ENCODE measurements at places on chromosomes 11 and 22.
A peak's percentile ranks its signal among the peaks of the same experiment; 100 is the strongest.

- no peak for DNase-seq
Measured at GRCh38 chr22:26576026-26576680, 13.8 kb downstream of the TPST2 start.

GRCh38 chr11:73077454-73077853, 64.7 kb downstream of the FCHSD2 start:
- no peak for DNase-seq

GRCh38 chr22:19823902-19824211, 30.8 kb downstream of the GNB1L start:
- no peak for DNase-seq

GRCh38 chr22:32827049-32827602, 25.6 kb downstream of the TIMP3 start:
- no peak for DNase-seq

- no peak for DNase-seq
Measured at GRCh38 chr11:2649848-2650247, 49.9 kb downstream of the KCNQ1OT1 start.

- peak; percentile 85 for DNase-seq
Measured at GRCh38 chr11:118929501-118930093, 3.9 kb upstream of the BCL9L start.

DNA sequence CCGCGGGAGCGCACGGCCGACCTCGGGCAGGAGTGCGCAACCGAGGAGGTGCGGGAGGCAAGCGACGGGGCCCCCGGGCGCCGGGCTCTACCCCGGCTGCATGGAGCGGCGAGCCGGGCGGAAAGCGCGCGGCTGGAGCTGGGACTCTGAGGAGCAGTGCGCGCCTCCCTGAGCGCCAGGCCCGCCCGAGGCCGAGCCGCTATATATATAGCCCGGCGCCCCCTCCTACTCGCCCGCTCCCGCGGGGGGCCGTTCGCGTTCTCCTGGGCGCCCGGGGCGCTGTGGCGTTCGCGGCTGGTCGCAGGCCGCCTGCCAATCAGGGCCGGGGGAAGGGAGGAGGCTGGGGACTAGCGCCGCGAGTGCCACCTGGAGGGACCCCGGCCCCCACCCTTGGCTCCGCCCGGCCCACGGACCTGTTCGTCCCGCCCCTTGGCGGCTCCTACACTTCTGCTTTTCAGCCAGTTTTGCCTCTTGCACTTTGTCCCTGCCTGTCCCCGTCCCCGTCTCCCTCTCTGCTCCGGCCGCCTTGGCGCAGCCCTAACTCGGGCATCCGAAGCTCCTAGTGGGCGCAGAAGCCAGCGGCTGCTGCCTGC, at the start of gene FGF4:
TSS of gene FGF4 (minus strand) at position 179 of the 593 bp plus-strand sequence. CDS start 257 bp downstream, outside the sequence.
- DNase-seq, result no peak

- no peak for DNase-seq
Measured at GRCh38 chr11:86803136-86804045, 3.0 kb downstream of the PRSS23 start.

GRCh38 chr11:2577031-2577990, 122.5 kb downstream of the KCNQ1OT1 start:
- no peak for DNase-seq

- DNase-seq, result no peak
Measured at GRCh38 chr11:75323609-75324008, 27.9 kb downstream of the ARRB1 start.

- DNase-seq, result no peak
Measured at GRCh38 chr11:130449310-130449990, 1.0 kb downstream of the ADAMTS15 start.

GRCh38 chr22:21659864-21660525, 5.8 kb upstream of the PPIL2 start:
- DNase-seq, result no peak
